NCI-H2171 treated with DMSO at 0.1 percent for 48 hours (cell line): ENCODE measurements at places on chromosomes 12 and 14.
A peak's percentile ranks its signal among the peaks of the same experiment; 100 is the strongest.

GRCh38 chr14:63467440-63468072 lies 75.6 kb downstream of the PPP2R5E start:
- DNase-seq, result no peak

DNA sequence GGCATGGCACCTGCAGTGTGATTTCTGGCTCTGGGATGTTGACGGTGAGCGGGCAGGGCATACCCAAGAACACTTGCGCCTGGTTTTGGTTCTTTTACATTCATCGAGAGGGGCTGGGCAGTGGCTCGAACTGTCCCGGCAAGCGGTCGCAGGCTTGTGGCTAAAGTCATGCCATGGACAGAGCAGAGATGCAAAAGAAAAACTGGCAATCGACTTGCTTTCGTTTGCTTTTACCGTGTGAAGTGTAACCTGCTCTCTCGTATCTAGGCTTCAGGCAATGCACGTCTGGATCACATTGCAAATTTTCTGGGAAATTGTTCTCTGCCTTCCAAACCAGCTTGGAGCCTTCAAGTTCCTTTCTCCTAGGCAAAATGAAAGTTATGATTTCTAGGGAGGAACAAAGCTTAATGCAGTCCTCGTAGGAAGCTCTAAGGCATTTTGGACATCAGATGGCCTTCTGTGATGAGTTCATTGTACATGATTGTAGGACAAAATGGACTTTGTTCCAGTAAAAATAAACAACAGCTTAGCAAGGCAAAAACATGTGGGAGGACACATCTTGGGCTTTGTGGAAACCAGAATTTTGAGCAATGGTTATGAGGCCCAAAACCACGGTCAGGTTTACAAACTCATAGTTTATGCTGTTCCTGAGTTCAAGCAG lies 18.3 kb downstream of the ADGRD1 start:
- DNase-seq, result no peak

DNA sequence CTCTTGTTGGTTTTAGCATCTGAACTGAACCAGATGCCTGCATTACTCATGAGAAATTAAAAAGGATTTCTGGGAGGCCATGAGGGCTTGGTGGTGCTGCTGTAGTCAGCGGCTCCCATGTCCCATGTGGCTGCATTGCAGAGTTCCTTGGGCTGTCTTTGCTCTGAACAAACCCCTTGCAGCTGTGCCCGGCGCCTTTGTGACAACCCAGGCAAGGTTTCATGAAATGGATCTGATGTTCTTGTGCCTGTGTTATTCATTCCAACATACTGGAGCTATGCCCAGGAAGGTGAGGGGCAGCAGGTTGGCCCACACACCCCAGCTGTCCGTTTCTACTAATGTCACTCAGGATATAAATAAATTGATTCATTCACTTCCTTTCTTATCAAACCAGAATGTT lies 40.8 kb downstream of the TGFB3 start:
- peak; percentile 74 for DNase-seq

GRCh38 chr14:97306133-97306759 lies 509.1 kb downstream of the VRK1 start:
- no peak for DNase-seq

- no peak for DNase-seq
These were observed 13.8 kb downstream of the MSRB3 start for GRCh38 chr12:65292241-65292640.

DNA sequence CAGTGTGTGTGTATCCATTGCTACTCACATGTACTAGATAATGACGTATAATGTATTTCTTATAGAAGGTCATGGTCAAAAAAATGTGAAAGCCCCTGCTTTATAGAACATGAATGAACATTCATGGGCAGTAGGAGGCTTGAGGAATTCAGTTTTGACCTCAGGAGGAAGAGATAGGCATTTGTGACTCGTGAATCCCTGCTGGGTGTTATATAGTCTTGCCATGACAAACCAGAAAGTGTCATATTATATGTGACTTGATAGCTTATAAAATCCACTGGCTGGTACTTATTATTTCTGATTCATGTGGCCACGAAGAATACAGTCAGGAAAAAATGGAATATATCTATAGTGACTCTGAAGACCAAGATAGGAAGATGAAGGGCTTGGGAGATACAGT lies 287.6 kb downstream of the CEP128 start:
- DNase-seq, result no peak

- no peak for DNase-seq
These were observed 39.2 kb downstream of the BCAT1 start for GRCh38 chr12:24909667-24910066.

- peak; percentile 19 for DNase-seq
These were observed 354.0 kb upstream of the KITLG start for GRCh38 chr12:88934163-88934747.

- DNase-seq, result no peak
These were observed 540 bp downstream of the PAX9 start for GRCh38 chr14:36662258-36662542.

DNA sequence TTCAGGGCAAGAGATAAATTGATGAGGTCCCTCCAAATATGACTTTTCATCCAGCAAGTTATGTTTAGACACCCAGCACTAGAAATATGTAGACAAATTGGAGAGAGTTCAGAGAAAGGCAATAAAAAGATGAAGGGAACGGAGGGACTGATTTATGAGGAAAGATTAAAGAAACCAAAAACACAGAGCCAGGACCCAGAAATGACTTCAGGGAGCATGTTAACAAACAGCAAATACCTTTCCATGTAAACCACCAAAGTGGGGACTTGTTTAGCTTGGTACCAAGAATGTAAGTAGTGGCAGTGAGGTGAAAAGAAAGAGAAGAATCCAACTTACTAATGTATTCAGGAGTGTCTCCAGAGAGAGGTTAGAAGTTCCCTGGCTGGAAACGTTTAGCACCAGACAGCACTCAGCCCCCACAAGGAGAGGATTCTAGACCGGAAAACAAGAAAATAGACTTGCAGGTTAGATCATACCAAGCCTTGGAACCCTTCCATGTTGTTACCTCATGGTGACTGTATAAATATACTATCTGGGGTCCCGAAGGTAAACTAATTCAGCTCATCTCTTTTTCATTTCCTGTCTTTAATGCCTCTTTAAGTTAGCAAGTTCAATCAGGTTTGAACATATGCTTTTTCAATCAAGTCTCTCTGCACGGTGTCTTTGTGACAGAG lies 79.2 kb downstream of the TBC1D30 start:
- DNase-seq, result no peak

- no peak for DNase-seq
These were observed 18.6 kb upstream of the SSPN start for GRCh38 chr12:26176725-26177124.
